Activated T-cell treated with anti-CD3 and anti-CD28 coated beads, Interleukin-2, amount 50 U/mL, for 24 hours (primary cell): ENCODE measurements at places on chromosomes 2 and 18.

GRCh38 chr2:218028189-218028495, 25.3 kb upstream of the TNS1 start:
- peak; percentile 11 for DNase-seq

DNA sequence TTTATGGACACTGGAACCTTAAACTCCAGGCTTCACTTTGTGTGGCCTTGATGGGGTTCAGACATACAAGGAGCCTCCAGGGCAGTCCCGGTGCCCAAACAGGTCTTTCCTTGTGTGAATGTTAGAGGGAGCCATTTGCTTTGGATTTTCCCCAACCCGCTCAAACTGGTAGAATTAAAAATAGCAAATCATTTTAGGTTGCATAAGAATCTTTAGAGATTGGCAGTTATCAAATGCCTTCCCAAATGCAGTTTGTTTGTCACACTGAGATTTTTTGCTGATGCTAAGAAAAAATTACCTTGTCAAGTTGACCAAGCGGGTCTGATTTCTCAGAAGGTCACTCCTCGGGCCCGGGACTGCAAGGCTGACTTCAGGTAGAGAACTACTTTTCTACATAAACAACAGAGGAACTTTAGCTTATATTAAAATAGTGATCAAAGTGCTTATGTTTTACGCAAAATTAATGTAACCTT, 36.4 kb downstream of the ATP6V1C2 start:
- no peak for DNase-seq

DNA sequence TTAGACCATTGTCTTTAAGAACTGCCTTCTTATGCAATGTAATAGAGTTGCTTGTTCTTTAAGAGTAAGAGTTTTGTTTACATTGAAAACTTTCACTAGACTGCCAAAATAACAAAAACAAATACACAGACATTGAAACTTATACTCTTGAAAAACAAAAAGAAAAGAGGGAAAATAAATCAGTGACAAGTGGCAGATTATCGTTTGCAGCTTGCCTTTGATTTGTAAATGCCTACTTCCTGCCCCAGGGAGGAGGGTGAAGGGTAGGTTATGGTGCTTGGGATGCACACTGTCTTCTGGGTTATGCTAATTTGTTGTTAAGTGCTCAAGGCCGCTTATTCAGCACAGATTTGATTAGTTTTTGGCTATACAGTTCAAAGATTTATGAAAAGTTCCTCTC, 198.7 kb downstream of the TGIF1 start:
- no peak for DNase-seq

- no peak for DNase-seq
These were observed 4.6 kb upstream of the BOK start for GRCh38 chr2:241553981-241554380.

- DNase-seq = peak; percentile 32
These were observed 4.2 kb downstream of the OTX1 start for GRCh38 chr2:63054841-63055225.

DNA sequence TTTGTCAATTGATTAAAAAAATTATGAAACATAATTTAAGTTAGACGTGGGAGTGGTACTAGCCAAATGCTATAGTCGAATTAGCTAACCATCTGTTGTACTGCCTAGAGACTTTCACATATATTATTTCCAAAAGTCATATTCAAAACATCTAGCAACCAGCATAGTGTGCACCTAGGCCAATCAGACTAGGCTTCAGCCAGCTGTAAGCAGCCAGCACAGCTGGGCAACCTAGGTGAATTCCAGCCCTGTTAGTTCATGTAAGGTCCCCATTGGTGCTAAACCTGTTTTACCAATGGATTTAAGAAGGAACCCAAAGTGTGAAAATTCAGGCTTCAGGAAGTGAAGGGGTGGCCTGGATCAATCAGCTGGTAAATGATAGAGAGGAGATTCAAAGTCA, 144.3 kb downstream of the BCL2 start:
- DNase-seq = no peak

- DNase-seq = no peak
These were observed 48.7 kb downstream of the TNS1 start for GRCh38 chr2:217954051-217954450.

GRCh38 chr2:200658278-200658864, 72.6 kb downstream of the AOX1 start:
- DNase-seq = no peak
